Lower lobe of right lung (tissue), 2 donors: ENCODE measurements at places on chromosomes 6 and 20. TPM values are rescaled to one million over a fixed set of nuclear protein-coding genes. Genes with fewer than 3 reads are reported as not detected.

GRCh38 chr20:39358052-39358451 is 395.9 kb downstream of the DHX35 start:
- DNase-seq: no peak

Gene CRISP3
- 2.5 TPM for total RNA-seq

Gene SASH1
- 103 TPM for total RNA-seq

- no peak for DNase-seq
Measured at GRCh38 chr20:40637176-40637575, 51.9 kb downstream of the MAFB start.

Gene GATA5
- 1.8 TPM for total RNA-seq

DNA sequence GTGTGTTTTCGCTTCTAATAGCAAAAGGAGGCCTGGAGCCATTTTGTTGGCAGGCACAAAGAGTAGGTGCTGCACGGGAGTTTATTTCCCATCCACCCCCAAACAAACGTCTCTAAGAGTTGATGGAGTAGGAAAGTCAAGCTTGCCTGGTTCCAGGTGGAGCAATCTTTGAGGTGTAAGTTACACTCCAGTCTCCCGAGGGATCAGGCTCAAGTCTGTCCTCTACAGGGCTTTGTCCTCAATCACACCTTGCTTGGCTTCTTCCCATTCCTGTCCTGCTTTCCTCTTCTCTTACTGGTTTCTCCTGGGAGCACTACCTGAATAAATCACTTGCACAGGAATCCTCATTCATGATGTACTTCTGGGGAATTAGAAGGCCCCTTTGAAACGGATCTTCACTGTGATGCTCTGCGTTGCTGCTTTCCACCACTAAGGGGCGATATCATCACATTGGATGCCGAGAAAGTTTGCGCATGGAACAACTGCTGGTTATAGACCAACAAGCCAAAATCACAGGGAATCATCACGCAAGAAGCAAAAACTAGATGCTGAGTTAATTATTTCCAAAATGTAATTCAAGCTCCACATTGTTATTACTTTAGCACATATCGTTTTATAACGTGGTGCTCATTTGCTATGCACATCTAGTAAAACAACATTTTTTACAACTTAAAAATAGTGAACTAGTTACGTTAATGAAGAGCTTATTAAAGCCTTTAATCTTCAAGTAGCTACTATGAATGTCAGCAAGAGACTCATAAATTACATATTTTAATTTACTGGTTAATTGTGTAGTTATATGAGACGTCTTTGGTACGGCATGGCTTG is 156.8 kb downstream of the DNAH8 start:
- no peak for DNase-seq

DNA sequence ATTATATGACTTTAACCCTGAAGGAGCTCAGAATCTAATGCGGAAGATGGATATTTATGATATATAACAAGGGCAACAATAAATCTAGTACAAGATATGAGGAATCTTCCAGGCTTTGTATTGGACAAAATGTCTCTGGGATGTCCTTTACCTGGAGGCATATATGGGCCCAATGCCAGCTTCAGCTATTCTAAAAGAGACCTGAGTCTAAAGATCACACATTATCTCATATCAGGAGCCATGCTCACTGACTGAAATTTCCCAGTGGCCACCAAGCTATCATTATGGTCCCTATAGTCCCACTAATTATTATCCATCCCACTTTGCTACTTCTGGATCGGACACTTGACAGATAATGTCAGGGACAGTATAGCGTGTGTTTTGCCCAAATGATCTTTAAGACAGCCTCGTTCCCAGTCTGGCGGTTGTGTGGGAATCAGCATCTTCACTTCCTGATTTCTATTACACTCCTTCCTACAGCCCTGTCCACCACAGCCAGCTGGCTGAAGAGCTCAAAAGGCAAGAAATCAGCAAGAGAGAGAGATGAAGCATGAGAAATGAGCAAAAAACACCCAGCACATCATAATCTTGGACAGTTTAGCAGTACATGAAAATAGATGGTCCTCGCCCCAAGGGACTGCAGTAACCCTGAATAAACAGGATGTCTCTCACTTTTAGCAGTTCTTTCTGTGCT is 34.9 kb downstream of the KLHL31 start:
- no peak for DNase-seq

DNA sequence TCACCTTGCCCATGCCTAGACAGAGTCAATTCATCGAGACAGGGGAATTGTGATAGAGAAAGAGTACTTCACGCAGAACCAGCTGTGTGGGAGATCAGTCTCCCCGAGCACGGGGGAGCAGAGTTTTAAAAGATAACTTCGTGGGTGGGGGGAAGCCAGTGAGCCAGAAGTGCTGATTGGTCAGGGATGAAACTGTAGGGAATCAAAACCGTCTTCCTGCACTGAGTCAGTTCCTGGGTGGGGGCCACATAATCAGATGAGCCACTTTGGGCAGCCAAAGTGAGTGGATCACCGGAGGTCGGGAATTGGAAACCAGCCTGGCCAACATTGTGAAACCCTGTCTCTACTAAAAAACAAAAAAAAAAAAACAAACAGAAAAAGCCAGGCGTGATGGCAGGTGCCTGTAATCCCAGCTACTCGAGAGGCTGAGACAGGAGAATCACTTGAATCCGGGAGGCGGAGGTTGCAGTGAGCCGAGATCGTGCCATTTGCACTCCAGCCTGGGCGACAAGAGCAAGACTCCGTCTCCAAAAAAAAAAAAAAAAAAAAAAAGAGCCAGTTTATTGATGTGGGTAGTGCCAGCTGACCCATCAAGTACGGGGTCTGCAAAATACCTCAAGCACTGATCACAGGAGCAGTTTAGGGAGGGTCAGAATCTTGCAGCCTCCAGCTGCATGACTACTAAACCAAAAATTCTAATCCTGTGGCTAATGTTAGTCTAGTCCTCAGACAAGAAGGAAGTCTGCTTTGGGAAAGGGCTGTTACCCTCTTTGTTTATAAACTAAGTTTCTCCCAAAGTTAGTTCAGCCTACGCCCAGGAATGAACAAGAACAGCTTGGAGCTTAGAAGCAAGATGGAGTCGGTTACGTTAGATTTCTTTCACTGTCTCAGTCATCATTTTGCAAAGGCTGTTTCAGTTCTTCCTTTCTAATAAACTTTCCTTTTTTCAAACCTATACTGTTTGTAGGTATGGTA is 3.9 kb upstream of the TRIM39 start:
- no peak for DNase-seq

DNA sequence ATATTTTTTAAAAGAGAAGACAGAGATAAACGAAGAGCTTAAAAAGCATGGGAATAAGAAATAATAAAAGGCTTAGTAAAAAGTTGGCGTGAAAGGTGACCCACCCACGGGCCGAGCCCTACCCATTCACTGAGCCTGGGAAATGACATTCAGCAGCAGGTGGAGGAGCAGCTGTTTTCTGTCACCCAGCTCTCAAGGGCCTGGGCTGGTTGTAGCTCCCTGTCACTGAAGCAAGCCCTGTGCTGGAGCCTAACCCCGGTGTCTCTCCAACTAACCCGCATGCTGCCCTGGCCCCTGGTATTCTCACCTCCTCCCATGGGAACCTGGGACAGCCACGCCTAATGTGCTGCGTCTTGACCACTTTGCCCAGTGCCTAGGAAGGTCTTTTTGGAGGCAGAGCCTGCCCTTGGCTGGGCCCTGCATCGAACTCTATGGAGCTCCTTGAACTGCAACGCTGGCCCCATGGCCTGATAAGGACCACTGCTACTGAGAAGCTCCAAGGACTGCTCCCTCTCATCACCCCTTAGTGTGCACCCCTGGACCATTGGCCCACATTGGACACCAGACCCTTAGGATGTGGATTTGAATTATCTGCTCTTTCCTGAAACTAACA is 68.8 kb upstream of the IYD start:
- DNase-seq: no peak

Gene DOK5
- 0.74 TPM for total RNA-seq

GRCh38 chr6:162679681-162680080 is 47.9 kb downstream of the PRKN start:
- no peak for DNase-seq

DNA sequence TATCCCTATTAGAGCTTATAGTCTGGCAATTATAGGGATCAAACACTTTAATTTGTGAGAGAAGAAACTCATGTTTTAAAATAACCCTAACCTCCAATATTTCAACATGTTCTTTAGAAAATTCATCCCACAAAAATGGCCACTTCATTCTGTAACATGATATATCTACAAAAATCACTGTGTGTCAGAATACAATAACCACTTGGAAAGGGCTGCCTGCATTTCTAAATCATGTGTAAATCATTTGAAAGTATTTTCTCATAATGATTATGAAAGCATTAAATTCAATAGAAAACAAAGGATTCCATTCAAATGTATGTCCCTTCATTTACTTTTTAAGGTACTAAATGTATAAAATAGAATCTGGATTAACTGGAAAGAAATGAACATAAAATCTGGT is 101.4 kb upstream of the NHSL1 start:
- no peak for DNase-seq

GRCh38 chr6:121523628-121524027 is 88.2 kb downstream of the GJA1 start:
- no peak for DNase-seq

DNA sequence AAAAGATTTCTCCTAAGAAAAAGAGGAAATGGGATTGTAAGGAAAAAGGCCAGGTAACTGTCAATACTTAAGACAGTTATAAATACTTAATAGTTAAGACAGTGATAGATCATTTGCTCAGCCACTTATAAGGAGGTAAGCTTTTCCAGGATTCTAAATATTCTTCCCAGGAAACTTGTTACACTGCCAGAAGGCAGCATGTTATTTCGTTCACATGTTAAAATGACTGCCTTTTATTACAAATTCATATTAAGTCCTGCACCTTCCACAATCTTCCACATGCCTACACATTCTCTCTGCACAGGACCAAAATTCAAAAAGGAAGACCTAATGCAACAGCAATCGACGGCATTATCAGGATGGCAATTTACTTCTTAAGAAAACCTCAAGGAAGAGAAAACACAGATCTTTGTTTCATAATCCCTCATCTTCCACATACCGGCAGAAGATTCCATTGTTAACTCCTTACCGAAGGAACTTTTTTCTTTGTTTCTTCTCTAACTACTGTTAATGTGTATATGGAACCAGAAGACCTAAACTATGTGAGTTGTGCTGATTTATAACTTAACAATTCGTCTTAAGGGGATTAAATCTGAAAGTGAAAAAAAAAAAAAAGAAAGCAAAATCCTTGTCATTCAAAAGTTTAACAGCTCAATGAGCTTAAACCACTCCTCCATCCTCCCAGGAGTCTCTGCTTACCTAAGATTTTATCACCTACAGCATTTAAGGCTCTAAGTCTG is 799 bp downstream of the TAAR2 start:
- DNase-seq: no peak

Gene MMP24
- total RNA-seq: 5.3 TPM
